ENCODE measurements at places on chromosomes 7 and 10.

GRCh38 chr7:102404005-102404861 lies 8.1 kb downstream of the PRKRIP1 start:
- peak; percentile 45 for DNase-seq

GRCh38 chr10:61304746-61305145 lies 148.4 kb downstream of the TMEM26 start:
- no peak for DNase-seq

DNA sequence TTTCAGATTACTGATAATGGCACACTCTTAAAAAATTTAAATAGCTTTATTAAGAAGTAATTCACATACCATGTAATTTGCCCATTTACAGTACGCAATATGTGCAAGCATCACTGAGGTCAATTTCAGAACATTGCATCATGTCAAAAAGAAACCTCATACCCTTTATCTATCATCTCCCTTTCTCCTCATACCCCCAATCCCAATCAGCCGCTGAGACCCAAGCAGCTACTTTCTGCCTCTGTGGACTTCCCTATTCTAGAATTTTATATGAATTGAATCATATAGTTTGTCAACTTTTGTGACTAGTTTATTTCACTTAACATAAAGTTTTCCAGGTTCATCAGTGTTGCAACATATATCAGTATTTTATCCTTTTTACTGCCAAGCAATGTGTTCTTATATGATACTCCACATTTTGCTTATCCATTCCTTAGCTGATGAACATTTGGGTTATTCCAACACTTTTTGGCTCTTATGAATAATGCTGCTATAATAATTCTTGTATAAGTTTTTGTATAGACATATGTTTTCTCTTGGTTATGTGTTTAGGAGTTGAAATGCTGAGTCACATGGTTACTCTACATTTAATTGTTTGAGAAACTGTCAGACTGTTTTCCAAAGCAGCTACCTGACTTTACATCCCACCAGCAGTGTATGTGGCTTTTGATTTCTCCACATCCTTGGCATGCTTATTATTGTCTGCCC lies 26.9 kb upstream of the TPK1 start:
- no peak for DNase-seq

DNA sequence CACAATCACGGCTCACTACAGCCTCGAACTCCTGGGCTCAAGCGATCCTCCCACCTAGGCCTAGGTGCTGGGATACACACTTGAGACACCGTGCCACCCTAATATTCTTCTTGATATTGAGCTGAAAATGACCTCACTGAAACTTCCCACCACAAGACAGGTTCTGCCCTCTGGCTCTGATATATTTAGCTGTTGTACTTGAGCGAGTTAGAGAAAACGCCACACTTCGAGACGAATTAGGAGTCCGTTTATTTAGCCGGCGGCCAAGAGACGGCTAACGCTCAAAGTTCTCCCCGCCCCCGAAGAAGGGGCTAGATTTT lies 17.9 kb downstream of the ZC3HAV1 start:
- DNase-seq, result no peak

DNA sequence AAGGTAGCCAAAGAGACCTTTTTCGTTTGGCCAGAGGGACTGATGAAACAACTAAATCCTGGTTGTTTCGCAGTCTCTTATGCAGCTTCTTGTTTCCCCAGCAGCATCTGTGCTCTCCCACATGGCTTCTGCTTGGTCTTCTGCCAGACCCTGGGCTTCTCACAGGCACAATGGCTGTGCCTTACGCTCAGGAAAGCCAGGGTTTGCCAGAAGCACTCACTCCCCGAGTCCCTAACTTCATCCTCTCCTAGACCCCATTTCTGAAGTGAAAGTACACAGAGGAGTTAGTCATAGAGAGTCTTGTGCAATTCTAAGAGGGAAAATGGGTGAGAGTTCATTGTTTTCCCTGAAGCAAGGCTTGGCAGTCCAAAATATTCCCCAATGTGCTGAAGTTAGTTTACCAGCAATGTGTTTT lies 121.7 kb downstream of the EVX1 start:
- DNase-seq, result peak; percentile 2

- DNase-seq, result no peak
These were observed 30.1 kb downstream of the BPGM start for GRCh38 chr7:134676743-134677142.

- no peak for DNase-seq
These were observed 56.0 kb downstream of the HIPK2 start for GRCh38 chr7:139721821-139722220.

- no peak for DNase-seq
These were observed 505.8 kb upstream of the GHITM start for GRCh38 chr10:83633547-83633946.

- DNase-seq, result no peak
These were observed 28.2 kb downstream of the IL15RA start for GRCh38 chr10:5949009-5949759.

GRCh38 chr7:142657376-142657775 lies 91.9 kb upstream of the PRSS1 start:
- no peak for DNase-seq

DNA sequence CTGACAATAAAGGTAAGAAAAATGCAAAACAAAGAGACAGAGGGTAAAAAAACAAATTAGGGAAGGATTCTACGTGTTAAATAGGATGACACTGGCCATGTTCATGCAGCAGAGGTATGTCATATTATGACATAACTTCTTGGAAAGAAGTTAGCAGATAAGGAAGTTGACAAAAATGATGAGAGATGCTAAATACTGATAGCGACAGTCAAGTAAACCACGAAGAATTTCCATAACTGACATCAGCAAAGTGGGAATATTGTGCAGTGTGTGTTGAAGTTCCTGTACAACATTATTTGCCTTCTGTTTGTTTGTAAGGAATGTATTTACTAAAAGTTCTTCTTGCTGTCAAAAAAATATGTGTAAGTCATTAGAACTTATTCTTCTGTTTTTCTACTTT lies 29.5 kb downstream of the MDH2 start:
- DNase-seq, result no peak

DNA sequence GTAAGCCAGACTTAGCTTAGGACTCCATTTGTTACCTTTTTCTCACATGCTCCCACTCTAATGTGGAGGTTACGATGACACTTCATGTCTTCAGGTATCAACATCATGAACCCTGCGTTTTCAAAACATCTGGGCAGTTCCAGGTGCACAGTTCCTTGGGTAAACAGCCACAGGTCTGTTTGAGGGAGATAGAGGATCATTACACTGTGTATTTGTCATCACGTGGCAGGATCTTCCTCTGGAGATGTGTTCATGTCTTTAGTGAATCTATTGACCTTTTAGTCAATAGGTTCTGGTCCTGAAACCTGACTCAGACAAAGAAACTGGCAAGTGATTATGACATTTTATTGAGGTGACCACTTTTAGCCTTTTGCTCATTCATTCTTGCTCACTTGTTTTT lies 145.5 kb downstream of the ANKRD7 start:
- DNase-seq, result no peak

DNA sequence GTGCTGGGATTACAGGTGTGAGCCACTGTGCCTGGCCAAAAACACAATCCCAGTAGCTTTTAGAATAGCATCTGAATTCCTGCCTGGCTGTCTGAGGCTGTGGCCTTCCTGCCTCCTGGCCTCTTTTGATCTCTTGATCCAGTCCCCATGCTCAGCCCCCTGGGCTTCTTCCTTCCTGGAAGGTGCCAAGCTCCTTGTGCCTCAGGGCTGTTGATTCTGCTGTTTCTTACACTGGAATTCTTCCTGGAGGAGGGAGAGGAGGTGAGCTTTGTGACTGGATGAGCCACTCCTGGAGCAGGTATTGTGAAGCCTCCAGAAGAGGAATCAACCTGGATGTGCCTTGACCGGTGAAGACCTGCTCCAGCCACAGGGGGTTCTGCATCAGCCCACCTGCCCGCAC lies 17.3 kb upstream of the MKI67 start:
- DNase-seq, result no peak

DNA sequence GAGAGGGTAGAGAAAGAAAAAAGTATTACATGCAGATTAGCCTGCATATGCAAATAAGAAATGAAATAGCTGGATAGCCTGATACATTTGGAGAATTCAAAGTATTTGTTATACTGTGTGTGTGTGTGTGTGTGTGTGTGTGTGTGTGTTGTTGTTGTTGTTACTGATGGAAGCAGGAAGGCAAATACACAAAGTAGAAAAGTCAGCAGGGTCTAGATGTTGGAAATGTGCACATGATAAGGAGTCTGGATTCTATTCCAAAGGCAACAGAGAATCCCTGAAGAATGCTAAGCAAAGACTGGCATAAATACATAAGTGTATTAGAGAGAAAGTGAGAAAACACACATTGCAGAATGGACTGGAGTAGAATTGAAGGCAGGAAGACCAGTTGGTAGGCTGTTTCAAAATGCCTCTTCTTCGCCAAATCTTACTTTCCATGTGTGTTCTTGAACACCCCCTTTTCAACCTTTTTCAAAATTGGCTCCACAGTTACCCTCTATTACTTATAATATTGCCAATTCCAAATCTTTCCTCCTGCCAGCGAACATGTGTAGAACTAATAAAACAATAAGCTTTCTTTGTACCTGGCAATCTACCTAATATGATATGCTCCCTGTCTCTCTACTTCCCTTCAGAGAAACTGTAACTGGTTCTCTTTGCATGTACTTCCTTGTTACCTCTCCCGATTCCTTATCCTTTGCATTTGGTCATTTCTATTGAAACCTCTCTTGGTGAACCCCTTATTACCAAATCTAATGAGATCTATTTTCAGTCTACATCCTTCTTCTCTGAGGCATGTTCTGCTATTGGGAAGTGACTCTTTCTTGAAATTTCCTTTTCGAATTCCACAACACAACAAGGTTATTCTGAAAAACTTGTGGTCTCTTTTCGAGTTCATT lies 6.2 kb downstream of the CPED1 start:
- no peak for DNase-seq

DNA sequence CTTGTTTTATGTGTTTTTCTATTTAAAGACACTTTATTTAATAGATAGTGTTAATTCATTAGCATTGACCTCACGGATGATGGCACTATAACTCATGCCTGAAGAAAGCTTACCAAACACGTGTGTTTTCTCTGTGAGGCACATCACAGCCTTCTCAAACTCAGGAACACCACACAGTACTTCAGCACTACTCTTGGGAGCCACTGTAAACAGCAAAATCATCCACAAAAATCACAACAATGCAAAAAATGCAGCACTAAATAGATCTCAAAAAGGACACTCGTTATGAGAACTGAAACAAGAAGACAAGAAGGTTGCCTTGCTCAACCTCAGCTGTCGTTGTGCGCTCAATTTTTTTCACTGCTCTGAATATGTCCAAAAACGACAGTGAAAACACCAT lies 12.0 kb upstream of the PARP12 start:
- no peak for DNase-seq

- DNase-seq, result no peak
These were observed 86.6 kb downstream of the CALN1 start for GRCh38 chr7:72325561-72325960.

- DNase-seq, result no peak
These were observed 154.1 kb upstream of the AHR start for GRCh38 chr7:17144322-17144721.

GRCh38 chr10:79905322-79906314 lies 43.3 kb downstream of the SFTPD start:
- DNase-seq, result peak; percentile 14

GRCh38 chr10:72524489-72524888 lies 101.4 kb downstream of the MICU1 start:
- DNase-seq, result no peak

DNA sequence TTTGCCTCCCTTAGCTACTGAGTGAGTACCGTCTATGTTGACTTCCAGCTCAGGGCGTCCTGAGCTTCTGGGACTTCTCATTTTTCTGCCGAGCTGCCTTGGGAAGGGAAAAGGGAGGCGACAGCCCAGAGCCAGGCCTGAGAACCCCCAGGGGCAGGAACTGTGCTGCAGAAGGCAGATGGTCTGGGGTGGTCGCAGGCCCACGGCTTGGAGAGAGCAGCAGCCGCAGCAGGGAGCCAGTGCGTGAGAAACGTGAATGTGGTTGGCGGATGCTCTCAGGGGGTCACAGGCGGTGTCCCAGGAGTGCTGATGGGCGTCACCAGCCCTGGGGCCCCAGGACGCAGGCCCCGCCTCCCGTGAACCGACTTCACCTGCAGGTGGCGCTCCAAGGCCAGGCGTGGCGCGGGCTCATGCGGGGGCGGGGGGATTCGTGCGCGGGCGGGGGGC lies 9.2 kb upstream of the PWWP2B start:
- DNase-seq, result no peak

DNA sequence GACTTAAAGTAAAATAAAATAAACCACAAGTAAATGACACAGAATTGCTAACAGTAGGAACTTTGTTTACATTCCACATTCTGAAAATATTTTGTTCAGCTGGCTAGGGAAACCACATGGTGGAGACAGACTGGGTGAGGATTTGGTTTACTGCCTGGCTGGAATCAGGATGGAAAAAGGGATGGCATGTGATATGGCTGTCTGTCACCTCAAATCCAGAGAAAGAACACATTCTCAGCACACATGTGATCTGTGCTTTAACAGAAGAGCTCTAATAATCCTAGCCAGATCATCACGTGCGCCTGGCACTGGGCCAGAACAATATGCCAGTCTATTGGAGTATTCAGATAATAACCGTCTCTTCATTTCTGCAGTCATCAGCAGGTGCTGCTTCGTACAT lies 90.9 kb upstream of the PIP4K2A start:
- no peak for DNase-seq

GRCh38 chr7:99730238-99730810 lies 4.7 kb downstream of the CYP3A7 start:
- DNase-seq, result no peak

DNA sequence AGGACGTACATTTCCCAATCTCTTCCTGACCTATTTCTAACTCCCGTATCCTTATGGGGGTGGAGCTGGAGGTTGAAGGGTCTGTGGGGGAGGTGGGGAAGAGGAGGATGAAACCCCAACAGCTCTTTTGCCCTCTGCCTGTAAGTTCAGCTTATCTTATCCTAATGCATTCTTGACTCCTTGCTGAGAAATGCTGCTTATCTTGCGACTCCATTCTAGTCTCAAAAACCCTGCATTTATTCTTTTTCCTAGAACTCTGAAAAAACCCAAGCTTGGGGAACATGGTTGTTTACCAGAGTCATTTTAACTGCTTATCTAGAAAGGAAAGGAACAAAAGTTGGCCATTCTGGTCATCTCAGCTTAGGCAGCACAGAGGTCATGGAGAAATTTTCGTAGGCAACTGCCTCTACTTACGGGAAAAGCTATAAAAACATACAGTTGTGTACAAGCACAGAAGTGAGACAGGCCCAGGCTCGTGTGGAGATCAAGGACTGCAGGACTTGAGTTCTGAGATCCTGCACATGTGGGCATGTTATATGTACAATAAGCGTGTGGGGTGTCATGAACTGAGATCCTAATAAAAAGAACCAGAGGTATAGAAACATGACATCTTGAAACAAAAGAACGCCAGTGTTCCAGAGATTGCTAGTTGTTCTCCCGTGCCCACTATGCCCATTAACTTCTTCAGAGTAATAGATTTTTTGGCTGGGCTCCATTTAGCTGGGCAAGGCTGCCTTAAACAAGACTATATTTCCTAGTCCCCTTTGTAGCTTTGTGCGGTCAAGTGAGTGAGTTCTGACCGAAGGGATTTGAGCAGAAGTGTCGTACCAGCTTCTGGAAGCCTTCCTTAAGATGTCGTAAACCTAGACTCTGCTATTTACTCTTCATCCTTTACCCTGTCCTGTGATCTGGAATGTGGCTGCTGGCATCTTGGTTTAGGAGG lies 9.6 kb downstream of the INMT start:
- no peak for DNase-seq

- peak; percentile 72 for DNase-seq
These were observed 157.3 kb downstream of the SND1 start for GRCh38 chr7:127809261-127809702.

Measured in kidney epithelial cell (primary cell).